ENCODE measurements at places on chromosomes 3 and 15. TPM values are rescaled to one million over a fixed set of nuclear protein-coding genes. Genes with fewer than 3 reads are reported as not detected.
A peak's percentile ranks its signal among the peaks of the same experiment; 100 is the strongest.

Gene RFT1
- total RNA-seq: 29.8 TPM

Gene ZKSCAN7
- total RNA-seq: 1.9 TPM

DNA sequence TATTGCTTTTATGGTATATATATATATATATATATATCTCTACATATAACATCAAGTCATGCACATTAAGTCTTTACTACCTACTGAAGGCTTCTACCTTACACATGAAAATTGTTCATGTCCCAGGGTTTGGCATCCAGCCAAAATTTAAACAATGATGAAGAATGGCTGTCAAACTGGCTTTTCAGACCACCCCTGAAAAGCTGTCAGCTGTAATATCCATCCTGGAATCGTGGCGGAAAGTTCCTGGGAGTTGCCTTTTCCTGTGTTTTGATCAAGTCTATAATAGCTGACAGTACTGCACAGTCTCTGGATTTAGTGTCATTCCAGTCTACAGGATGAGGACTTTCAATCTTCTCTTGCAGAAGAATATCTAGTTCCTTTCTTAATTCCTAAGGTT lies 48.3 kb downstream of the DHX36 start:
- no peak overlapping the region for H3K4me3 ChIP-seq
- peaks cover 18% of the 10 kb centered on the region for H3K36me3 ChIP-seq
- no peaks in the 10 kb centered on the region for H3K4me1 ChIP-seq
- peak; percentile 10 for DNase-seq
- H3K27me3 ChIP-seq: no peaks in the 10 kb centered on the region
- no peak overlapping the region for H3K27ac ChIP-seq

DNA sequence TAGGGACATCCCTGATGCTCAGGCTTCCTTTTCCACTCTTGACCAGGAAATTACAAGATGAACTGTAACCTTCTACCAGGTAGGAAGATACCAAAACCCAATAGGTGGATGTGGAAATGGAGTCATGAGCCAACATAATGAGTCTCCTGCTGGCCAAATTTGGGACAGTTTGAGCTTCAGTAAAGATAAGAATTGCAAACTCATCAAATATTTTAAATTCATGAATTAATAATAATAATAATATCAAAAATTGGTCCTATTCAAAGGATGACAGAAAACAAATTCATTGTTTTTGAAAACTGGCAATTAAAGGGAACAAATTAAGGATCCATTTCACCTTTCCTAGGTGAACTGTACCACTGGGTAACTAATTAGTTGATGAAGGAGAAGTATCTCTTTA lies 309.7 kb downstream of the NEK10 start:
- H3K4me1 ChIP-seq: no peaks in the 10 kb centered on the region
- no peak for DNase-seq
- no peaks in the 10 kb centered on the region for H3K36me3 ChIP-seq
- H3K4me3 ChIP-seq: no peak overlapping the region
- no peaks in the 10 kb centered on the region for H3K27me3 ChIP-seq
- H3K27ac ChIP-seq: no peak overlapping the region
